NCI-H1436 (cell line): ENCODE measurements at places on chromosomes 2 and 18.

DNA sequence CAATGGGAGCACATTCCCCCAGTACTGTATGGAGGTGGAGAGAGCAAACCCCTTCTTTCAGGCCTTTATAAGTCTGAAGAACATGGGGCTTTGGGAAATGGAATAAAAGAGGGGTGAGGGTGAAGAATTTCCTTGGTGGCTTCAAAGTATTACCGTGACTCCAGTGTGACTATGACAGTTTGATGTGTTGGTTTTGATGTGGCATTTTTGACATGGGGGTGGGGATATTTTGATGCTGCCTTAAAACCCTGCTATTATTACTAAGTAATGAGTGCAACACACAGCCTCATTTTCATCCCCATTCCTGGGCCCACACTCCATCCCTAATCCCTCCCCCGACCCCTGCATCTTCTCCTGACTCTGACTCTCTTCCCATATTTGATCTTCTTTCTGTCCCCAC, 23.6 kb downstream of the QPCT start:
- no peak for DNase-seq

GRCh38 chr18:60050821-60051220, 151.0 kb downstream of the PMAIP1 start:
- DNase-seq: no peak

DNA sequence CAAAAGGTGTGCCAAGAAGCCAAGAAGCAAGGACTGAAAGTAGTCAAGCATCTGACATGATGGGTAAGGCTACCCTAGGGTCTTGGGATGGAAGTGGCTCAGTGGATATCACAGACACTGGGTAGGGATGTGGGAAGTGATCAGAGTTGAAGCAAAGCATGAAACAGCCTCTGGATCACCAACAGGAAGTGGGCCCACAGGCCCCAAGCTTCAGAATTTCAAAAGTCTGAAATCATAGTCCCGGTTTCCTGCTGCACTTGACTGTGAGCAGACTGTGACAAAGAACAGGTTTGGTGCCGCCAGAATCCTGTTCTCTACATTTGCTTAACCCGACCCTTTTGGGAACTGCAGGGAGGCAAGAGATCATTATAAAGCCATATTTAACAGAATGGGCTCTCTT, 57.4 kb downstream of the SP100 start:
- no peak for DNase-seq

DNA sequence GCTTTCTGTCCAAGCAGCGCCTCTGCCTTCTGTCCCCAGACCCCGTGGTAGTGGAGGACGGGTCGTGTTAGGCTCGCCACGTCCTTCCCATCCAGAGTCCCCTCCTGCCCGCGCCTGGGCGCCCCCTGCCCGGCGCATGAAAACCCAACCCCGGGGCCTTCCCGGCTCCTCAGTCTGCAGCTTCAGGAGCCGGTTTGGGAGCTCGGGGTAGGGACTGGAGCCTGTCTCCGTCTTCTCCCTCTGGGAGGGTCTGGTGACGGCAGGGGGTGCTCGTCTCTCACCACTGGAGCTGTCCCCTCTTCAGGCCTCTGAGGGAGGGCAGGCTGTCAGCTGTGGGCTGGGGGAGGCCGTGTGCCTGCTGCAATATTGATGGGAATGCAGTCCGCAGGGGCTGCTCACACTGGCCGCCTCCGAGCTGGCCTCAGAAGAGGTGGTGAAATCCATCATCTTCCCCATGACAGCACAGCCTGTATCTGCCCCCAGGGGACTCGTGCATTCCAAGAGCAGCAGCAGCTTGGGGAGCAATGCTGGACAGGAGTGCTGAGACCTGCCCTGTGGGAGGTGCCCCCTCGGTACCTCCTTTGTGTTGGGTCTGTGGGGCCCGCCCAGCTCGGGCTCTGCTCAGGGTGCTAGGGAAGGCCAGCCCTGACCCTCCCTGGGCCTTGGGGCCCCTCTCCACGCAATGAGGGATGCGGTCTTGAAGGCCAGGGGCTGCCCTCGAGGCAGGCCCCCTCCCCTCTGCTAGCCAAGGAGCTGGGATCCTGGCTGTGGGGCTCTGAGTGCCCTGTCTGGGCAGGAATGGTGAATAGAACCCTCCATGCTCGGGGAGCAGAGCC, 17.8 kb upstream of the KLHL30 start:
- DNase-seq: no peak

DNA sequence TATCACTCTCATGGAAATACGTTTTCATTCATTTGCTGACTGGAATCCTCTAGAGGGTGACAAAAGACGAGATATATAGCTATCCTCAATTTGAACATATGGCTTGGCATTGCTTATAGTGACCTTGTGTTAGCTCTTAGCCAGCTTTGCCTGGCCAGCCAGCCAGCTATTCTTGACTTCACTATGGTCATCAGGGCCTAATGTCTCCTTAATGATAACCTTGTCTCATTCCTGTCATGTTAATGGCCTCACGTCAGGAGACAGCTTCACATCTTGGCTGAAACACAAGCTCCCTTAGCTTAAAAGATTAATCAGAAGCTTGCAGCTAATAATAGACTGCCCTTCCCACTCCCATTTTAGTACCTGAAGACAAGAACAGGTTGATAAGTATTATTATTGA, 1517.5 kb upstream of the PIK3C3 start:
- DNase-seq: no peak

DNA sequence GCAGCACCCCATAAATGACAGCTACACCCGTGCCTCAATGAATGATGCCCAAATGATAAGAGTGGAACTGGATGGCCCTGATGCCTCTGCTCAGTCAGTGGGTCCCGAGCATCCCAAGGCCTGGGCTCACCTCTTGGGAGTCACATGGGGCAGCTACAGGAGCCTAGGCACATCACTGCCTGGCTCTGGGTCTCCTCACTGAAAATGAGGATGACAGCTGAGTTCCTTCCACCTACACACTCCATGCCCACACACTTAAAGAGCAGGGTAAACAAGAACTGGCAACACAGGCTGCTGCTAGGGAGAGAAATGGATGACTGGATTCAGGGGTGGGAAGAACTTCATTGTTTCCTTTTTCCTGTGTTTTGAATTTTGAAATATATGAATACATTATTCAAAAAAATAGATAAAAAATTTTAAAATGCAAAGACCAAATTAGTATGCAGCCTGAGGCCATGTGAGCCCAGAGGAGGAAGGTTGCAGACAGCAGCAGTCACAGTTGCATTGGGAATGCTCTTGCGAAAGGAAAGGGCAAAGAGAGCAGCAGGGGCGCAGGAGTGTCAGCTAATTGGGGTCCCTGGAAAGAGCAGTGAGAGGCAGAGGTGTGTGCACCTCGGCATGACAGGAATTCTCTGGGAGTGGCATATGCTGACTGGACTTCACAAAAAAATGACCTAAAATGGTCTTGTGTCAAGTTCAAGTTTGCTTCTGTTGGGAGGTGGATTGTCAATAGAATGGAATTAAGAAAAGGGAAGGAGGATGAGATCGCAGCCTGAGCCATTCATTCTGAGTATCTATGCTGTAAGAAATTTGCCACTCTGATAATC, 327.1 kb downstream of the CELF4 start:
- DNase-seq: no peak

DNA sequence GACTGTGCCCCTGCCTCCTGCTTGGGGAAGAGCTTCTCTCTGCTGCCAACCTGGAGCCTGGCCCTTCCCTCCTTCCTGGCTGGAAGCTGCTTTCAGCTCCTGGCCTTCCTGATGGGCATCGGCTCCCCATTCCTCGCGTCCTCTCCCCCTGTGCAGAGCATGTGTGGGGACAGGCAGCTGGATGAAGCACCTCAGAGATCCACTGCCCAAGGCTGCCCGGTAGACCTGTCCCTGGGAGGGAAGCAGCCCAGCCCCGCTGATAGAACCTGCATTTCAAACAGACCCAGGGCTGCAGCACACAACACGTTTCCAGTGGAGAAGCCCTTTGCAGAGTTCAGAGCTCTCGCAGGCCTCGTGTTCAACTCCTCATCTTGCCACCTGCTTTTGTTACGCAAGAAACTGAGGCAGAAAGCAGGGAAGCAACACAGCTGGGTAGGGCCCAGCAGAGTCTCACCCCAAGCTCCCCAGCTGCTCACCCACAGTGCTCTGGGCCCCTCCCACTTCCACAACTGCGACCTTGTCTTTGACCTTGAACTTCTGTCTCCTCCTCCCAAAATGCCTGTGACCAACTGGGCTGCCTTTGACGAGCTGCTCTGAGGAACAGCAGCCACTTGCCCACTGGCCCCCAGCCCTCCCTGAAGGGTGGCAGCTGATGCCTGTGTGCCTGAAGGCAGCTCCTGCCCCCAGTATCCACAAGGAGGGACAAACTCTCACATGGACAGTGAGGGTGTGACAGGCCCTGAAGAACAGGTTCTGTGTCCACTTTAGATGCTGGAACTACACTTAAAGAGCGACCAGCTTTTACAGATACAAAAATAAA, 65.5 kb downstream of the PARD6G start:
- DNase-seq: no peak

DNA sequence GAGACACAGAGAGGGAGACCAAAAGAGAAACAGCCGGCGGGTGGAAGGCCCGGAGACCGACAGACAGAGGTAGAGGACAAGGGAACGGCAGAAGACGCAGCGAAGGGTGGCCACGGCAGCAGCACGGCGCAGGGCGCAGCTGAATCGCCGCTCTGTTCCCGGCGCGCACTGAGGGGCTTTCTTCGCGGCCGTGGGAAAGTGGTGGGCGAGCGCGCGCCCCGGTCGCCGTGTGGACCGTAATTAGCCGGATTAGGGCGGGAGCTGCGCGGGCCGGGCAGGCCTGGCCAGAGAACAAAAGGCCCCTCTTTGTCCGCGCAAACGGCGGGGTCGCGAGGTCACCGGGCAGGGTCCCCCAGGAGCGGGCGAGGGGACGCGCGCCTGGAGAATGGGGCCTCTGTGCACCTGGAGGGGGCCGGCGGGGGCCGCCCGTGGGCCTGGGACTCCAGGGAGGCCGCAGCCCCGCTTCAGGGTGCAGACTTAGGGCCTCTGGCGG, 158.3 kb downstream of the ZFP36L2 start:
- no peak for DNase-seq

DNA sequence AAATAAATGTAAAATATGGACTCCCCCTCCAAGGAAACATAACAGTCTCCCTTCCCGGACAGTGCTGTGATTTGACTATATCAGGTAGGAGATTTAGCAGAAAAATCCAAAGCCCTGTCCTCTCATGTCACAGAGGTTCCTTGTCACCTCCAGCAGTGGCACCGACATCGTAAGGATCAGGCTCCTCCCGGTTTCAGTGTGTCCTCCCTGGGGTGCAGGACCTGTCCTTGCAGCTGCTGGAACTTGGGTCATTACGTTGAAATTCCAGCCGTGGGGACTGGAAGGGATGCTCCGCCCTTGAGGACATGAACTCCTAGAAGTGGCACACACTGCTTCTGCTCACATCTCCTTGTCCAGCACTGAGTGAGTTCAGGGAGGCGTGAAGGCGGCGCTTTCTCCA, 101.1 kb upstream of the ODC1 start:
- no peak for DNase-seq

- no peak for DNase-seq
Observed at GRCh38 chr18:79851489-79851888, 53.8 kb downstream of the KCNG2 start.

DNA sequence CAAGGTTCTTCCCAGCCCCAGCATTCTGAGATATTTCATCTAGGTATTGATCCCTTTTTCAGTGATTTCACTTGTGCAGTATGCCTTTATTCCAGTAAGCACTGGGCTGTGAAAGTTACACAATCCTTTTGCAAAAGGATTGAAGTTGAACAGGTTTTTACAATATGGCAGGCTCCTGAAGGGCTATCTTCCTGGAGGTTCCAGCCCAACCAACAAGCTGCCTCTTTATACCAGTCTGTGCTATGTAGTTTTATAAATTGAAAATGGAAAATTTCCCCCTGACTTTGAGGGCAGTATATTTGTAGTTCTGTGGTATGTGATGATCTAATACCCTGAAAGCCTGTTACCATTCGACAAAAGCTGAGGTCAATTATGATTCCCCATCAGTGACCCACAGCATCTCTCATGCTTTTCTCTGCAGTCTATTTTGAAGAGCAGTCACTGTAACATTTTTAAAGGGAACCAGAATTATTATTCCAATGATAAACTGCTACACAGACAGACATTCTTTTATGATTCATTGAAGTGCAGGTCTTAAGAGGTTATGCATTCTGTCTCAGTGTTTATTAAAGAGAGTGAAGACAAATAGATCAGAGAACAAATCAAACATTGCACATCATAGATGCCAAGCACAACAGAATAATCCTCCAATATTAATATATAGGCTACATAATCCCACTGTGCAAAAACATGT, 35.2 kb upstream of the STPG4 start:
- no peak for DNase-seq

GRCh38 chr2:169824373-169825333, at the start of gene METTL5:
TSS of gene METTL5 (minus strand) at chr2:169824905. CDS start at chr2:169824597, 308 bp downstream.
- DNase-seq: peak; percentile 70

DNA sequence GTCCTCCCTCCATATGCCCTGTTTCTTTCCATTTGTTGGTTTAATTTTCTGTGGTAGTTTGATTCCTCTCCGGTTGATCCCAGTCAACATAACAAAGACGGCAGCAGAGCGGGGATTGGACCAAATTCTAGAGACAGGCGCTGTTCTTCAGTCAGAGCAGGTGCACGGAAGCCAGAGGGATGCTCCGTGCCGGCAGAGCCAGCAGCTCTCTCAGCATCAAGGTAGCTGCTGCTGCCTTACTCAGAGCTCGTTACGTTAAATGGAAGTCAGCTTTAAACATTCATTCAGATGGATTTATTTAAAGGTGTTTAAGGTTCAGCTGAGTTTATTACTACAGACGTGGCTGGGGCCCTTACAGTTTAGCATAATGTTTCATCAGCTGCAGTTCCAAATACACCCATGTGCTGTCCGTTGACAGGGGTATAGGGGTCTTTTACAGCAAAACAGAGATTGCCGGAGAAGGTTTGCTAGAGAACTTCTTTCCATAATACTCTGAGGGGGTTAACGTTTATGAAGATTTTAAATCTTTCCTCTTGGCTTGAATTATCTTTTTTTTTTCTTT, 497.2 kb upstream of the PIK3C3 start:
- no peak for DNase-seq
